IMR-90 (cell line): ENCODE measurements at places on chromosomes 1 and 21. TPM values are rescaled to one million over a fixed set of nuclear protein-coding genes. Genes with fewer than 3 reads are reported as not detected.

Gene ZFYVE9
- total RNA-seq = 28.7 and 29.4 TPM in 2 replicates

Gene SYPL2
- total RNA-seq = under 0.01 TPM in 2 replicates

Gene KCNQ4
- total RNA-seq = not detected in 2 replicates

Gene CD1E
- total RNA-seq = not detected in 2 replicates

Gene CRB1
- under 0.01 TPM in 1 of 2 replicates, not detected in the other for total RNA-seq

Gene PBX1
- 17.5 and 17.9 TPM in 2 replicates for total RNA-seq

Gene PRAMEF18
- total RNA-seq = not detected in 2 replicates

Gene CYP4A22
- not detected in 2 replicates for total RNA-seq

Gene LENEP
- total RNA-seq = not detected in 2 replicates

Gene CADM3
- not detected in 2 replicates for total RNA-seq

Gene FCRL4
- not detected in 2 replicates for total RNA-seq

Gene NMNAT2
- total RNA-seq = 0.36 and 0.56 TPM in 2 replicates

Gene SPTA1
- total RNA-seq = not detected in 2 replicates

Gene ACADM
- total RNA-seq = 8.6 and 21.9 TPM in 2 replicates

Gene C1orf87
- total RNA-seq = not detected in 2 replicates

Gene NCAM2
- total RNA-seq = 5.0 and 5.6 TPM in 2 replicates

Gene OR2T3
- not detected in 2 replicates for total RNA-seq

Gene TMEM269
- total RNA-seq = not detected in 2 replicates

Gene HENMT1
- total RNA-seq = 0.28 and 0.54 TPM in 2 replicates

Gene CITED4
- under 0.01 and 0.28 TPM in 2 replicates for total RNA-seq

Gene CYP4X1
- not detected in 2 replicates for total RNA-seq

Gene HPDL
- 0.54 and 0.56 TPM in 2 replicates for total RNA-seq

Gene MYOG
- not detected in 2 replicates for total RNA-seq

Gene RWDD3
- total RNA-seq = 10.4 and 10.6 TPM in 2 replicates

Gene KIF14
- 4.7 and 10.8 TPM in 2 replicates for total RNA-seq

Gene ZBTB8B
- not detected in 2 replicates for total RNA-seq

Gene NPHS2
- total RNA-seq = not detected in 2 replicates

Gene ZNF683
- total RNA-seq = not detected in 2 replicates

Gene ERI3
- 55.3 and 56.6 TPM in 2 replicates for total RNA-seq

Gene DCST1
- not detected in 2 replicates for total RNA-seq

Gene SLC44A5
- under 0.01 TPM in 2 replicates for total RNA-seq

Gene PGBD5
- total RNA-seq = 0.18 and 0.28 TPM in 2 replicates

Gene OR2L2
- total RNA-seq = not detected in 2 replicates

Gene ANGPTL3
- not detected in 2 replicates for total RNA-seq

Gene RBM8A
- total RNA-seq = 94.1 and 228 TPM in 2 replicates

Gene CR2
- not detected in 2 replicates for total RNA-seq

Gene FCRL6
- total RNA-seq = not detected in 2 replicates

Gene HSPB7
- total RNA-seq = 0.54 and 0.56 TPM in 2 replicates

Gene PLA2G2C
- total RNA-seq = not detected in 2 replicates

Gene FOXD3
- total RNA-seq = not detected in 2 replicates

Gene RHEX
- not detected in 2 replicates for total RNA-seq

Gene RNF186
- total RNA-seq = not detected in 2 replicates

Gene PEAR1
- total RNA-seq = 2.0 and 2.8 TPM in 2 replicates

Gene ST6GALNAC5
- 2.8 and 3.4 TPM in 2 replicates for total RNA-seq

Gene LSS
- 35.3 and 43.4 TPM in 2 replicates for total RNA-seq
